ENCODE measurements at places on chromosomes 11 and 22.

DNA sequence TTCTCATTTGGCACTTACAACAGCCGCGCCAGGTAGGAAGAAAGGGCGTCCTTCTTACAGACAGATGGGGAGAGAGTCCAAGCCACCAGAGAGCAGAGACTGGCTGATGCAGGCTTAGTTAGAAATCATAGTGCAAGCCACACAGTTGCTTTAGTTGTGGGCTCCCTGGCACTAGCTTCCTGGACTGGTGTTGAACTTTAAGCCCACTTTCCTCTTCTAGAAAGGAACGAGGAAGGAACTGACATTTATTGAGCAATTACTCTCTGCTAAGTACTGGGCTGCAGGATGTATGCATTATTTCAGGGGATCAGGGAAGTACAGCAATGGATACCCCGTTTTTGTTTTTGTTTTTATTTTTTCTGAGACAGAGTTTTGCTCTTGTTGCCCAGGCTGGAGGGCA lies 3.0 kb downstream of the BACE1 start:
- no peak for DNase-seq

DNA sequence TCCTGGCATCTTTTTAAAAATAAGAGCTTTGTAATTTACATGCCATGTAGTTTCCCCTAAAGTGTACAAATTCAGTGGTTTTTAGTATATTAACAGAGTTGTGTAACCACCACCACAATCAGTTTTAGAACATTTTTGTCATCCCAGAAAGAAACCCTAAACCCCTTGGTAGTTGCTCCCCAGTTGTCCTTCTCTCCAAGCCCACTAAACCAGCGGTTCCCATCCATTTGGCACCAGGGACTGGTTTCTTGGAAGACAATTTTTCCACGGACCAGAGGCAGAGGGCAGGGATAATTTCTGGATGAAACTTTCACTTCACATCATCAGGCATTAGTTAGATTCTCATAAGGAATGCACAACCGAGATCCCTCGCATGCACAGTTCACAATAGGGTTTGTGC lies 22.6 kb downstream of the CABIN1 start:
- no peak for DNase-seq

- DNase-seq, result no peak
Measured at GRCh38 chr22:46454504-46455269, 82.7 kb downstream of the CELSR1 start.

- no peak for DNase-seq
Measured at GRCh38 chr11:79441461-79441875, 638 bp upstream of the TENM4 start.

- DNase-seq, result no peak
Measured at GRCh38 chr22:36536717-36537116, 7.8 kb upstream of the EIF3D start.

- no peak for DNase-seq
Measured at GRCh38 chr11:94447149-94447548, 45.9 kb upstream of the GPR83 start.

Measured in K562 (cell line).